Fibroblast of lung (primary cell): ENCODE measurements at places on chromosomes 1 and 21.

GRCh38 chr1:43267291-43267805 is 2.4 kb upstream of the TMEM125 start:
- peak; percentile 57 for DNase-seq
- no peaks in the 10 kb centered on the region for H3K36me3 ChIP-seq
- no peak overlapping the region for H3K27ac ChIP-seq
- H3K4me3 ChIP-seq = no peak overlapping the region
- no peaks in the 10 kb centered on the region for H3K4me1 ChIP-seq
- H3K27me3 ChIP-seq = peaks cover 11% of the 10 kb centered on the region

DNA sequence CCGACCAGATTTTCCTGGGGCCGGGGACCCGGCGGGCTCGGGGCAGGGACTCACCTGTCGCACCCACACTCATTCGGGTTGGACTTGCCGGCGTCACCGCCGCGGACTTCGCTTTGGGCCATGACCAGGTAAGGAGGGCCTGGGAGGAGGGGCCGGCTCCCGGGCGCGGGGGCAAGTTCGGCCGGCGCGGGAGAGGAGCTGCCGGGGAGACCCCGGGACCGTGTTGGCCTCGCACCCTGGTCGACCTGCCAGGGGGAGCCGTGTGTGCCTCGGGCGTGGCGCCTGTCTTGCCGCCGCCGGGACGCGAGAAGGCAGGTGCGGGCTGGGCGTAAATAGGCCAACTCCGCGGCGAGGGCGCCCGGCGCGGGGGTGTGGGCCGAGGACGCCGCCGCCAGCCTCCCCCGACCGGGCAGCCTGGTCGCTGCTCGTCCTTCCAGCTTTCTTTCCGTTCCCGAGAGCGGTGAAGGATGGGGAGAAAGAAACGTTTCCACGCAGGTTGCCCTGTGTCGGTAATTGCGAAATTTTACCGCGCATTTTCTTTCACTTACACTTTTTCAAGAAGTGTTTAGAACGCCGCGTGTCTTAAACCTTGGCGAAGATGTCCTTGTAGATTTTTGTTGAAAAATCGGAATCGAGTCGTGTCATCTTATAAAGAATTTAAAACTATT is 558 bp downstream of the USP1 start:
- H3K4me3 ChIP-seq = peak overlapping the region; percentile 91
- DNase-seq = peak; percentile 23
- H3K27ac ChIP-seq = peak overlapping the region; percentile 99
- no peaks in the 10 kb centered on the region for H3K27me3 ChIP-seq

GRCh38 chr1:102586022-102586421 is 522.3 kb downstream of the COL11A1 start:
- no peak overlapping the region for H3K4me3 ChIP-seq
- H3K4me1 ChIP-seq = no peaks in the 10 kb centered on the region
- H3K27ac ChIP-seq = no peak overlapping the region
- H3K27me3 ChIP-seq = no peaks in the 10 kb centered on the region
- no peak for DNase-seq

GRCh38 chr1:22611530-22611947 is 24.9 kb upstream of the C1QA start:
- peak; percentile 59 for DNase-seq
- H3K4me1 ChIP-seq = no peaks in the 10 kb centered on the region
- no peaks in the 10 kb centered on the region for H3K36me3 ChIP-seq

DNA sequence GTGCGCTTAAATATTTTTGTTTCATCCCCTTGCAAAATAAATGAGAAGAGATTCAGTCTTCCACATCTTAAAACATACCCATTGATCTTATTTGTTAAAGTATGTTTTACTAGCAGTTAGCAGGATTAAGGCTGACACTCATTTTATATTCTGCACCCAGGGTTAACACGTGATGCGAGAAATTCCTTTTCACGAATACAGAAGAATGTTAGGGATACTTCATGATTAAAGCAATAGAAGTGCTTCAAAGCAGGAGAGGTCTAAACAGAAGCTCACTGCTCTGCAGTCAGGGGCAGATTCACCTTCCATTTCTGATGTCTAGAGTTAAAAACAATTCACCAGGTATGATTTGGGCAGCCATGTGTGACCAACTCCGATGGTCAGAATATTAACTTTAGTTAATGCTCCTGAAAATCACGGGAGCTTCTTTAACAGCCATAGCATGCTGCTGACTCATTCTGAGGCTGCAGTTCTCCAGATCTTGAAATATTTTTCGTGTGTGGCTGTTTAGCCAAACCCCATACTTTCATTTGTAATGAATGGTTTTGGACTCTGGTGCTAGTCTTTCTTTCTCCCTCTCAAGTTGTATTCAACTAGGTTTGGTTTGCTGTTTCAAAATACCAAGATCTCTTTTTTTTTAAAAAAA is 19.7 kb downstream of the BCAR3 start:
- no peaks in the 10 kb centered on the region for H3K27me3 ChIP-seq
- DNase-seq = peak; percentile 89
- peak overlapping the region; percentile 33 for H3K27ac ChIP-seq
- peaks cover 30% of the 10 kb centered on the region for H3K4me1 ChIP-seq
- no peak overlapping the region for H3K4me3 ChIP-seq
- H3K36me3 ChIP-seq = peaks cover 5% of the 10 kb centered on the region

DNA sequence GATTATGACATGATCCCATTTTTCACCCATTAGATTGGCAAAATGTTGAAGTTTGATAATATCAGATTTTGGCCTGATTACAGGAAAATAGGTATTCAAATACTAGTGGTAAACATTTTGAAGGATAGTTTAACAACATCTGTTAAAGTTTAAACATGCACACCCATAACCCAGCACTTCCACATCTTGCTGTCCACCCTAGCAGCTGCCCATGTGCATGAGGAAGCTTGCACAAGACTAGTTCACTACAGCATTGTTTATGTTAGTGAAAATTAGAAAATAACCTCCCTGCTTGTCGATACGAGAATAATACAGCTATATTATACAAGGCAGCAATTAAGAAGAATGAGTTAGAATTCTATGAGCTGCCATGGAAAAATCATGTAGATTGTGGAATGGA is 127.6 kb downstream of the C1orf21 start:
- no peak for DNase-seq
- H3K27me3 ChIP-seq = no peaks in the 10 kb centered on the region
- no peak overlapping the region for H3K27ac ChIP-seq
- no peaks in the 10 kb centered on the region for H3K36me3 ChIP-seq

- peak overlapping the region; percentile 83 for H3K27ac ChIP-seq
- H3K27me3 ChIP-seq = no peaks in the 10 kb centered on the region
- peaks cover 3% of the 10 kb centered on the region for H3K36me3 ChIP-seq
- H3K4me1 ChIP-seq = peaks cover 5% of the 10 kb centered on the region
Measured at GRCh38 chr1:2556678-2557481, 709 bp downstream of the TNFRSF14 start.

DNA sequence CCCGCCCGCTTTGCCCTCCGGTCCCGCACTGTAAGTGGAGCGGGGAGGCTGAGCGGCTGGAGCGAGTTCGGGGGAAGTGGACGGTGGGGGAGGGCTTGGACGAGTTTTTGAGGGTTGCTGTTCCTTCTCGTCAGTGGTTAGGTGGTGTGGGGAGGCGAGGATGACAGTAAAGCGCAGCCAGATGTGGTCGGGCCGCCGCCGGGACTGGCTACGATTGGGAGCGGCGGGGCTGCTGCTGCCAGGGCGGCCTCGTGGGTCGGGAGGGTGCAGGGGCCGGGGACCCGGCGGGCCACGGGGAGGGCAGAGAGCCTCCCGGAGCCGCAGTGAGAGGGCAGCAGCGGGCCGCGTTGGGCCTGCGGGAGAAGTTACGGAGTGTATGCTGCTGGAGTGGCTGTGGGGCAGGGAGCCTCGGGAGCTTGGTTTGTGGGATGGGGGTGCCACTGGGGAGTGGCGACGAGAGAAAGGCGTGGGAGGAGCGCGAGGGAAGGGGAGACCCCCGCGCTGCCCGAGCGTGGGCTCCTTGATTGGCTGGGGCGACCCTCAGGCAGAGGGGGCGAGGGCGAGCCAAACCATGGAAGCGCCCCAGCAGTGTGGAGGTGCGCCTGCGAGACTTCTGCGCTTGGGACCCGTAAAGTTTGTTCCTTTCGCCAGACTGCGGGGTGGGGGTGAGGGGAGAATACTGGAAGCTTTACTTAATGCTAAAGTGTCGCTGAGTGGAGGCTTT is 2.1 kb downstream of the ADGRL2 start:
- no peaks in the 10 kb centered on the region for H3K27me3 ChIP-seq
- DNase-seq = peak; percentile 56
- no peaks in the 10 kb centered on the region for H3K36me3 ChIP-seq

- H3K4me3 ChIP-seq = no peak overlapping the region
- H3K27me3 ChIP-seq = no peaks in the 10 kb centered on the region
- no peaks in the 10 kb centered on the region for H3K36me3 ChIP-seq
- H3K27ac ChIP-seq = peak overlapping the region; percentile 51
Measured at GRCh38 chr1:12477936-12478611, 139.9 kb downstream of the DHRS3 start.

DNA sequence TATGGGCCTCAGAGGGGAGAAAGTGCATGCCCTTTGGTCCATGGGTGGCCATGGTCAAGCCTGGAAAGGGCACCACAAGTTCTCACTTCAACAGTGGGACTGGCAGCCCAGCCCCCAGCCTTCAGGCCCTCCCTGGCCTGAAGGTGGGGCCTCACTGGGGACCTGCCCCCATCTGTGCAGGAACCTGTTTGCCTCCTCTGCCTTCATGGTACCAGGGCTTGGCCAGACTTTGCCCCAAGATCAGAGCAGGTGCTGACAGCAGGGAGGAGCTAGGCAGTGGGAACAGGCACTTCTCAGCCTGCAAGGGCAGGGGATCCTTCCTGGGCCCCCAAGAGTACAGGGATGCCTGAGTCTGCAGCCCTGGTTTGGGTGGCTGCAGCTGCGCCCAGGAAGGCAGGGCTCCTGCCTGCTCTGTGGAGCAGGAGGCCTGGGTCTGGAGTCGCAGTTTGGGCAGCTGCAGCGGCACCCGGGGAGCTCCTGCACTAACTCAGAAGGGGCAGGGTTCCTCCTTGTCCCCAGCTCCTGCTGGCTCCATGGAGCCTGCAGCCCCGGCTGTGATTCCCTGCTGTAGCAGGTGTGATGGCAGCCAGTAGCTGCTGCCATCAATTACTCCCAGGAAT is 460.1 kb upstream of the NCAM2 start:
- no peaks in the 10 kb centered on the region for H3K36me3 ChIP-seq
- H3K4me1 ChIP-seq = no peaks in the 10 kb centered on the region
- H3K27me3 ChIP-seq = no peaks in the 10 kb centered on the region
- DNase-seq = no peak

GRCh38 chr1:164709126-164709525 is 150.1 kb downstream of the PBX1 start:
- no peak overlapping the region for H3K4me3 ChIP-seq
- peak overlapping the region; percentile 40 for H3K27ac ChIP-seq
- peaks cover 28% of the 10 kb centered on the region for H3K4me1 ChIP-seq
- no peaks in the 10 kb centered on the region for H3K27me3 ChIP-seq

DNA sequence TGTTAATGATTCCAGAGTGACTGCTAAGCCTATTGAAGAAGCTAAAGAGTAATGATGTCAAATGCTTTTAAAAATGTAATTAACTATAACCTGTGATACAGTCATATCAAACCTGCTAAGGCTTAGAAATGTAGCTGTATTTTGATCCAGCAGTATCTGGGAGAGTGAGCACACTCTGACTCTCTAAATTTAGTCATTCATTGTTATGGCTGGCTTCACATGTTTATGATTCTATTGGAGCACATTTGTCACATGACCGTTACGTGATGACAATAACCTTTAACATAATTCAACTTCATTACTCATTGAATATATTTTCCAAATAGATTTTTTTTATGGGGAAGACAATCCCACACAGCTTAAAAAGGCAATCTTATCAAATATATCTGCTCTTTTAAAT is 587.1 kb downstream of the LMO4 start:
- H3K36me3 ChIP-seq = no peaks in the 10 kb centered on the region
- H3K4me3 ChIP-seq = no peak overlapping the region
- H3K27ac ChIP-seq = no peak overlapping the region

GRCh38 chr21:33478935-33479678 is 667 bp downstream of the TMEM50B start:
- peak overlapping the region; percentile 74 for H3K4me3 ChIP-seq
- peak overlapping the region; percentile 93 for H3K27ac ChIP-seq
- H3K4me1 ChIP-seq = peaks cover 4% of the 10 kb centered on the region
- H3K27me3 ChIP-seq = no peaks in the 10 kb centered on the region
- H3K36me3 ChIP-seq = no peaks in the 10 kb centered on the region
